ENCODE measurements at places on chromosomes 2 and 18. TPM values are rescaled to one million over a fixed set of nuclear protein-coding genes. Genes with fewer than 3 reads are reported as not detected.

DNA sequence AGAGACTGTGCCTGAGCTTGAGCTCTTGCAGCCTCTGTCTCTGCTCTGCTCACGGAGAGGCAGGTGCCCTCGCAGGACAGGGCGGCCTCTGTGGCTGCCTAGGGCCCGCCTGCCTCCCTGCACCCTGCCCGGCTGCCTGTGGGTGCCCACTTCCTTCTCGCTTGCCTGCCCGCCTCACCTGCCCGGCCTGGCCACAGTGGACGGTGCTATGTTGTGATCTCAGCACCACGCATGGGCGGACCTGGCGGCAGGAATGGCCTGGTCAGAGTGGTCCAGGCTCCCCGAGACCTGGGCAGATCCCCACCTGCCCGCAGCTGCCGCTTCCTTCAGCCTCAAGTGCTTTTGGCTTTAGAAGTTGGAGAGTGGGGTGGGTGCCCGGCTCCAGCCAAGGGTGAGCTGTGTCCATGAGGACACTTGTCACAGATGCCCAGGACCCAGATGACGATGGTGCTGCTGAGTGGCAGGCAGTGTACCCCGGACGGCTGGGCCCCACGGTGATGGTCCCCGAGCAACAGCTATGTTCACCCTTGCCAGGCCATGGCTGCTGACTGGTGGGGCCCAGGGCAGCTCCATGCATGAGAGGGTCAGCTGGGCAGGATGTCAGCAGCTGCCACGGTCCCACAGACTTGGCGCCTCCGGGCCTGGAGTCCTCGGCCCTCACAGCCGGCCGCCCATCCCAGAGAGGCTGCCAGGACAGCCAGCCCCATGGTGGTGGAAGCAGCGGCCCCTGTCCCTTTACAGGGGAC, 25.3 kb downstream of the RTP5 start:
- no peak overlapping the region for H3K4me3 ChIP-seq
- no peaks in the 10 kb centered on the region for H3K4me1 ChIP-seq
- H3K27ac ChIP-seq: no peak overlapping the region
- no peaks in the 10 kb centered on the region for H3K27me3 ChIP-seq

DNA sequence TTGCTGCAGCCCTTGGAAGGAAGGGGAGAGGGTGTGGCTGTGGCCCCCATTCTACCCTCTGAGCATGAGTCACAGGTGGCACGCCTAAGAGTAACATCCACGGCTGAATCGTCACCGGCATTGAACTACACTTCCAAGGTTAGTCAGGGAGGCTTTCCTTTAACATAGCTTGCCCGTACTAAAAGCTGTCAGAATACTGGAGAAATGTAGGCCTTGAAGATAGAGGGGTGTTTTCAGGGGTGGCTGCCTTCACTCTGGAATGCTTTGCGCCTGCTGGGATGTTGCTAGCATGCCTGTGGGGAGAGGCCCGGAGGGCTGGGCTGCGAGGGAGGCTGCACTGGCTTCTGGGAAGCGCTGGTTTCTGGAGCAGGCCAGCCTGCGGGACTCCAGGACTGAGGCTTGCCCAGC, 333.7 kb downstream of the AGAP1 start:
- DNase-seq: no peak
- no peaks in the 10 kb centered on the region for H3K27me3 ChIP-seq
- no peak overlapping the region for H3K27ac ChIP-seq
- no peaks in the 10 kb centered on the region for H3K4me1 ChIP-seq
- no peaks in the 10 kb centered on the region for H3K36me3 ChIP-seq
- H3K4me3 ChIP-seq: no peak overlapping the region

DNA sequence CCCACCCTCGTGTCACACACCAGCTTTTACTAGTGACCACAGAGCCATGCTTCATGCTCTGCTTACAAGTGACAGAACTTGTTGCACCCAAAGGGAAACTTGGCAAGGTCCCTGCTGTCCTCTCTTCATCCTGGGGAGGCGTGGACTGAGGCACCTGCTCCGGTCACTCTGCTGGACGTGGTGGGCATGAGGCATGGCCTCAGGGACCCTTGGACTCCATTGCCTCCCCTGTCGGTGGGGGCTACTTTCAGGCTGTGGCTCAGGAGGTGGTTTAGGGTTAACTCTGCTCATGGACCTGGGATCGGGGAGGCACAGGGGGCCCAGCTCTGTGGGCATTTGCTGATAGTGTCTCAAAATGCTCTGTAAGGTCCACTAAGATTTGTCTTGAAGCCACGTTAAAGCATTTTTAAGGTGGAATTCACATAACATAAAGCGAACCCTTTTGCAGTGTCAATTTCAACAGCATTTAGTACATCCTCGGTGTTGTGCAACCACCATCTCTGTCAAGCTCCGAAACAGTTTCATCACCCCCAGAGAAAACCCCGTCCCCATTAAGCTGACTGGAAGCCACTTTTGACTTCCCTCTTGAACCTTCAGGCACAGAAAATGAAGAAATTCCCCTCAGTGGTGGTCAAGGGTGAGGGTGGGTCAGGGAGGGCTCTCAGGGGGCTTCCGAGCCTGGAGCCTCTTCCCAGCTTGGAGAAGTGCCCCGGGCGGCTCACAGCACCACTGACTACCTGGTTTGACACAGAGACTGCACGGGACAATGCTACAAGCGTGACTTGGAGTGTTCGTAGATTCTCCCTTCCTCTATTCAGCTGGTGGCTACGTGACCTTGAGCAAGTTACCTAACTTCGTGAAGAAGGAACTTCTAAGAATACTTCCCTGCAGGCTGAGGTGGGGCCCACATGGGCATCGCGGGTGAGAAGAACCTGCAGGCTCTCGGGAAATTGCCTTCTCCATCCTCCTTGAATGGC, 100.0 kb upstream of the HDAC4 start:
- no peaks in the 10 kb centered on the region for H3K4me1 ChIP-seq
- H3K4me3 ChIP-seq: no peak overlapping the region
- H3K27ac ChIP-seq: no peak overlapping the region
- no peaks in the 10 kb centered on the region for H3K27me3 ChIP-seq

The CFC1 gene
- total RNA-seq: not detected

DNA sequence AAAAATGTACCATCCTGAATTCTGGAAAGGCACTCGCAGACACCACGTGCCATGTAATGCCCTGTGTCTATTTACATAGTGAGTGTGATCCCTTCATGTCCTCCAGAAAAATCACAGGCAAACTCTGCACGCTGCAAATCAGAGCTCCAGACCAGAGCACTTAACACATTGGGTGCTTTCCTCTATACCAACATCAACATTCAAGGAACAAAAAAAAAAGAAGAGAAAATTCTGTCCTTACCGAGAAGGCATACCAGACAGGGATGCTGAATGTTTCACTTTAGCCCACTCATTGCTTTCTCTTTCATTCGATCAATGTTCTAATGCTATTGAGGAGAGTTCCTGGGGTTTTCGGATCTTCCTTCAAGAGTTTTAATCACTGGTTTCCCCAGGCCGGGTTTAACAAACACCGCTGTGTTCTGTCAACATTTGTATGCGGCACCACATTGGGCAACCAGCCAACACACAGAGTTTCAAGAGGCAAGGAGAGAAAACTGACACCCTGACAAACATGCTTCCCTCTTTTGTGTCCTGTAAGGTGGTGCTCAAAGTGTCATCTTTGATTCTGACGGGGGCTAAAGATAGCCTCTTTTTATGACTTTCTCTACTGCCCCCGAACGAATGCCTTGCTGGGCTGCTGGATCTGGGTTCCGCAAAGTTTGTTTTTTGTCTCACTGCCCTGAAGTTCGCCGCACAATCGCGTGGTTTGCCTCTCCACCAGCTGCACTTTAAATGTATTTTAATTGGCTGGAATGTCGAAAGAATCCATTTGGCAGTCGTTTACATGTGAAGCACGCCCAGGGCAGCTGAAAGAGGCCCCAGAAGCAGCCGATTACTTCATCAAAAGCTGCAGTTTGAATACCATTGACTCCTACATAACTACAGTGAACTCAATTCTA, 106.4 kb upstream of the NCKAP5 start:
- H3K4me1 ChIP-seq: no peaks in the 10 kb centered on the region
- no peak overlapping the region for H3K27ac ChIP-seq
- no peaks in the 10 kb centered on the region for H3K36me3 ChIP-seq
- no peak overlapping the region for H3K4me3 ChIP-seq
- no peak for DNase-seq
- H3K27me3 ChIP-seq: peaks cover 7% of the 10 kb centered on the region

- DNase-seq: no peak
- no peaks in the 10 kb centered on the region for H3K4me1 ChIP-seq
- no peaks in the 10 kb centered on the region for H3K36me3 ChIP-seq
- H3K27me3 ChIP-seq: peaks cover 10% of the 10 kb centered on the region
Observed at GRCh38 chr2:229273006-229273722, 2.1 kb upstream of the PID1 start.

The RUFY4 gene
- 0.81 TPM for total RNA-seq

DNA sequence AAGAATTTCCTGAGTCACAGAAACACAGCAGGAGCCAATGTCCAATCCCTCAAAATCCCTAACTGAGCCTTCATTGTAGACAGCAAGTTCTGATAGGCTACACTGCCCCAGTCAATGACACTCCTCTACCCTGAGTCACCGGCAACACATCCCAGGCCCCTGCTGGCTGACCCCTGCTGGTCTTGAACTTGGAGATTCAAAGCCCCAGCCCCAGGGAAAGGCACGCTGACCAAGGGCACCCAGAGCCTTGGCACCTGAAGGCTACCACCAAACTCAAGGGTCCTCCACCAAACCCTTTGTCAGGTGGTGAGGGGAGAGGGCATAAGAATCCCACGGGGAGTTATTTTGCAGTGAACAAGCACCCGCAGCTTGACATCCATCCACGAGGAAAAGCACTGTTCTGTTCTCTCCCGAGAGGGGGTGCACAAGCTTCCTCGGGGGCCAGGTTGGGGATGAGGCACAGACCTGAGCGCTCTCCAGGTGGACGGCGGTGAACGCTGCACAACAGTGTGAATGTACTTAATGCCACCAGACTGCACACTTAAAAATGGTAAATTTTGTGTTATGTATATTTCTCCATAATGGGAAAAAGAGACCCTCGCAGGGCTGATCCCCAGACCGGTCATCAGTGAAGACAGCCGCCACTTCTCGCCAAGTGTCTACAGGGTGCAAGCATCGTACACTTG, 46.9 kb downstream of the TFCP2L1 start:
- H3K4me1 ChIP-seq: no peaks in the 10 kb centered on the region
- no peaks in the 10 kb centered on the region for H3K36me3 ChIP-seq
- H3K27ac ChIP-seq: no peak overlapping the region
- H3K27me3 ChIP-seq: no peaks in the 10 kb centered on the region
